IMR-90 (cell line): ENCODE measurements at places on chromosomes 11 and 22.

DNA sequence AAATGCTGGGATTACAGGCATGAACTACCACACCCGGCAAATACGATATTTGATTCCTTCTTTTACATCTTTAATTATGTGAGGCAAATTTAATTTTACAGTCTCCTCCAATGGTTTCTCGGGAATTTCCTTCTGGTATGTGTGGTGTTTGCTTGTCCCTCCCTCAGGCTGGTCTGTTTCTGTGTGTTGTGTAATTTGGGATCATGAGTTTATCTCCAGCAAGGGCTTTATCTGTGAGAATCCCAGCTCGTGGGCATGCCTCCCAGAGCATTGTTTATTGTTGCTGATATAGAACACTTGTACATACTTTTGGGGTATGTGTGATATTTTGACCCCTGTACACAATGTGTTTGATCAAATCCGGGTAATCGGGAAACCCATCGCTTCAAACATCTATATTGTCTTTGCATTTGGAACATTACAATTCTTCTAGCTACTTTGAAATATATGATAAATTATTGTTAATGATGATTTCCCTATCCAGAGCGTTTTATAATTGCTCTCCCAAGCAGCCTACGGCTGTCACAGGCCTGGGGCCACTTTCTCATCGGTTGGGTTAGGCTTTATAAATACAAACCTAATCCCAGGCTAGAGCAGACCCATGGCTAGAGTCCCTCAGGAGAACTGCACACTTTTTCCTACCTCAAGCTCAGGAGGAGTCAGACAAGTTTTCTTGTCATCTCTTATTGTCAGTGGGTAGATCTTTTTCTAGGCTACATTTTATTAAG lies 15.0 kb upstream of the PRR5 start:
- DNase-seq = peak; percentile 81

GRCh38 chr22:17639247-17639741 lies 737 bp downstream of the BCL2L13 start:
- DNase-seq = peak; percentile 70

DNA sequence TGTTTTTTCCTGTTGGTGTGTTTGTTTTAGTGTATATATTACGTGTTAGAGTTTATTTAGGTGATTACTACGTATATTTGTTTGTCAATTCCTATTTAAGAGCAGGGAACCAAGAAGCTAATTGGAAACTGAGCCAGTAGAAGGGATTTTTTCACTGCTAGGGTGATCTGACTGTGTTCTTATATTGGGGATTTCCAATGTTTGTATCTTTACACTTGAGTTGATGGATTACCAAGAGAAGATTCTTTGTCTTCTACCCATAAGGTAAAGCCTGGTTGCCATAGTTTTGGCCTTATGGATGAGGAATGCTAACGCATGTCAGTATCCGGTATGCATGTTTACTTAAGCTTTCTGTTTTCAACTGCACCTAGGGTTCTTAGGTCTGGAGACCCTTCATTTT lies 35.6 kb downstream of the SIK2 start:
- no peak for DNase-seq

DNA sequence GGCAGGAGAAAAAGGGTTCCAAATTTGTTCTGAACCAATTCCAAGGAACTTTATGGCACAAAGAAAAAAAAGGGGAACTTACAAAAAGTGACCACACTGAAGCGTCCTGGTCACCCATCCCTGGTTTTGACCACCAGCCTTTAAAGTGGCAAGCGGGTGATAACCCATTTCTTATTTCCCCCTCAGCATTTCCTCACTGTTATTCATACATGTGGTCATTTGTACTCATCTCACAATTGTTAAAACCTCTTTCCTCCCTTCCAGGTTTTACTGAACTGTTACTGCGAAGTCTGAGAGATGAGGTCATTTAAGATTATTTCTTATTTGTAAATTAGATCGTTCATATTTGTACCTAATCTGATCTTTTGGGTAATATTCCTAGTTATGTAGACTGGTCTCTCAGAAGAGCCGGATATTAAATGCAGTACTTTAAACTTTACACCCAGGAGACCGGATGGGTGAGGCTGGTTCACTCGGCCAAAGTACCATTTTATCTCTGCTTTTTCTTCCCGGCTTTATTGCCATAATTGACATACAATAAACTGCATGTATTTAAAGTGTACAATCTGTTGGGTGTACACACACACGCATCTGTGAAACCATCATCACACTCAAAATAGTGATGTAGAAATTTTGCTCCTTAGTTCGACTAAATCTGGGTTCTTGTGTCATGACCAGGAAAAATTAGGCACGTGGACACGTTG lies 47.0 kb downstream of the CDPF1 start:
- DNase-seq = no peak

GRCh38 chr22:17703811-17704210 lies 65.3 kb downstream of the BCL2L13 start:
- DNase-seq = peak; percentile 55

- peak; percentile 4 for DNase-seq
Observed at GRCh38 chr22:29944339-29944738, 61.4 kb downstream of the MTMR3 start.

GRCh38 chr22:49877642-49878041 lies 24.0 kb downstream of the ZBED4 start:
- DNase-seq = no peak

- DNase-seq = peak; percentile 48
Observed at GRCh38 chr11:38593649-38594048, 1995.6 kb upstream of the RAG2 start.
